HT1080 (cell line): ENCODE measurements at places on chromosomes 3 and 15.

DNA sequence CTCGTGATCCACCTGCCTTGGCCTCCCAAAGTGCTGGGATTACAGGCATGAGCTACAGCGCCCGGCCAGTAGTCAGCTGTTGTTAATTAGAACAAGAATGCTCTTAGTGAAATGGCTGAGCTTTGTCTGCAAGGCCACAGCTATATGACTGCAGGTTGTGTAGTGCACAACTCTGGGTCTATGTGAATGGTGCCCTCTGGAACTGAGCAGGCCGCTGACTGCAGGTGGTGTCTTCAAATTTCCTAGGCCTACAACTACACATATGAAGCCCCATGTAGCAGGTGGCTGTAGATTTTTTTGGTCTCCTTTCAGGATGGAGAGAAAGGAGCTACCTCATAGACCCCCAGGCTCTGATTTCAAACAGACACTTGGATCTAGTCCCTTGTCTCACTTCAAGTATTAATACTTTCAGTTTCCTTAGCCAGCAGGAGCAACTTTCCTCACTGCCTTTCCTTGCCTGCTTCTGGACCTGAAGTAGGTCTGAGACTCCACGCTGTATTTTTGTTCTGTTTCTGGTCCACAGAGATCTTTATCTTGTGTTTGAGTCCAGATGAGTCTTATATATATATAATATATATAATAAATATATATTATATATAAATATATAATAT is 86.9 kb downstream of the C3orf80 start:
- DNase-seq: no peak

GRCh38 chr3:136141891-136142290 is 54.2 kb downstream of the MSL2 start:
- DNase-seq: peak; percentile 76

DNA sequence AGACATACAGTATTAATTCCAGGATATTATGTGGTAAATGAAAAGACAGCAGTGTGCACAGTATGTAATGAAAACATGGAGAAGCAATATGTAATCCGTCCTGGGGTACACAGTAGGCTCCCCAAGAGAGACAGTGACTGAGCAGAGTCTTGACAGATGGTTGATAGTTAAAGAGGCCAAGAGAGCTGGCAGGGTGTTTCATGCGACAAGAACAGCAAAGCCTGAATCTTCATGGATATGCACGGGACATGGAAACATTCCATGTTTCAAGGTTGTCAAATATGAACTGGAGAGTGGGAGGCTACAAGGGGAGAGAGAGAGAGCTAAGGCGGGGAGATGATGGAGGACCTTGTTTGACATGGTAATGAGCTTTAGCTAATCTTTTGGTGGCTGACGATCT is 338.4 kb downstream of the IL5RA start:
- DNase-seq: no peak

DNA sequence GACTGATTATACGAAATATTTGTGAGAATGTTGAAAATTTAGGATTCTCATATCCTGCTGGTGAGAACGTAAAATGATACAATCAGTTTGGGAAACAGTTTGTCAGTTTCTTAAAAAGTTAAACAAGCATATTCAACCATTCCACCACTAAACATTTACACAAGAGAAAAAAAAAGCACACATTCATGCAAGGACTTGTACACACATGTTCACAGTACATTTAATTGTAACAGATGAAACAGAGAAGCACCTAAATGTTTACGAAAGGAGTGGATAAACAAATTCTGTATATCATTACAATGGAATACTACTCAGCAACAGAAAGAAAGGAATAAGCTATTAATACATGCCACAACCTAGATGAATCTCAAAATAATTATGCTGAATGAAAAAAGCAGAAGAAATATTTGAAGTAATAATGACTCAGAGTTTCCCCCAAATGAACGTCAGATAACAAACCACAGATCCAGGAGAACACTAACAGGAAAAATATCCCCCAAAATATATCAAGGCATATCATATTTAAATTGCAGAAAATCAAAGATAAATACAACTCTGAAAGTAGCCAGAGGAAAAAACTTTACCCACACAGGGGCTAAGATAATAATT is 14.3 kb downstream of the ANKRD28 start:
- peak; percentile 46 for DNase-seq

DNA sequence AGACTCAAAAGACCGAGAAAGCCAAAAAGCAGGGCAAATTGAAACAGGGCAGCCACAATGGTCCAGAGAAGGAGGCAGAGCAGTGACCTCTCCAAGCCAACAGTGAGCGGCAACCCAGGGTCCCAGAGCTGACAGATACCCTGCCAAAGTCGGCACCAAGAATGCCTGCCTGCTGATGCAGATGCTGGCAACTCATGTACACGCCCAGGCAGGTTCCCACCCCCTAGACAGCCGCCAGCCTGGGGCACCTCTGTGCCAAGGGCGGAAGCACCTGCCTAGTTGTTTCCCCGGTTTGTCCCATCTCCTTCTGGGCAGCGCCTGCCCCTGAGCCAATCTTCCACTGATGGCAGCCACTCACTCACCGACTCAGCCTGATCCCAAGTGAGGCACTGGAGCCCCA is 22.1 kb downstream of the KLHL25 start:
- no peak for DNase-seq

DNA sequence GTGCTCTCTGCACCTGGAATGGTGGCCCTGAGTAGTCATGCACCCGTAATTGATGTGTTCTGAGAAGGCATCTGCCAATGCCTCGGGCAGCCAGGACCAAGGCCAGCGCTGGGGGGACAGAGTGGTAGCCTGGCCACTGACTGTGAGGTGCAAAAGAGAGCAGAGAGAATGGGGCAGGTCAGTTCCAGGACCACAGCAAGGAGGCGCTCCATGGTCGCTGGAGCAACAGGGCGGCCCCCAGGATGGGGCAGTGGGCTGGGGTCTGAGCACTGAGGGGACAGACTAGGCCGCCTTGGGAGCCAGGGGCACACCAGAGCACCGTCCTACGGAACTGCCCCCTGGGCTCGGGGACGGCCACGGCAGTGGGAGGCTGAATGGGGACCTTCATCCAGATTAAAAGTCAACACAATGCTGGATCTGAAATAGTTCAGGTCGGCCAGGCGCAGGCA is 48.3 kb upstream of the IQSEC1 start:
- no peak for DNase-seq

DNA sequence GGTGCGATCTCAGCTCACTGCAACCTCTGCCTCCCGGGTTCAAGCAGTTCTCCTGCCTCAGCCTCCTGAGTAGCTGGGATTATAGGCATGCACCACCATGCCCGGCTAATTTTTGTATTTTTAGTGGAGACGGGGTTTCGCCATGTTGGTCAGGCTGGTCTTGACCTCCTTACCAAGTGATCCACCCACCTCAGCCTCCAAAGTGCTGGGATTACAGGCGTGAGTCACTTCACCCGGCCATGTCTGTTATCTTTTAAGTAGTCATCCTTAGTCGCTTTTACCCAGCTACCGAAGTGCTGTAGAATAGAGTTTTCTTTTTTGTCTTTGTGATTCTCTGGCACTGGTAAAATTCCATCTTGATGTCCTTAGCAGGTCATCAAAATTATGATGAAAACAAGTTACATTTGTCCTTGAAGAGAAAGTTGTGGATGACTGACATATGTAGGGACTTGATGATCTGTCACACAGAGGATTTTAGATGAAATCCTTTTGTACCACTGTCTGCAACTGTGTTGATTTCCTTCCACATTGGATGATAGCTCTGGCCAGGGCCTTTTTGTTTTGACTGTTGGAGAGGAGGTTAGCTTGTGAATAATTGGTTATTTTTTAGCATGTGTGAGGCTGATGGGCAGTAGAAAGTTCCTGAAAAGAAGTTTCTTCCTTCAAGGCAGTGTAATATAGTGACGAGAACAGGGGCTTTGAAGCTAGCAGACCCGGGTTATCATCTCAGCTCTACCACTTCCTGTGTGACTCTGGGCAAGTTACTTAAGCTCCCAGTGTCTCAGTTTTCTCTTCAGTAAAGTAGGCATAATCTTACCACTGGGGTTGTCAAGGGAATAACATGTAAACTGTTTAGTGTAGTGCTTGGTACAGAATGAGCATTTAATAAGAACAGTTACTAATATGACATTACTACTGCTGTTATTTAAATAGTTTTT is 18.8 kb downstream of the ATG7 start:
- peak; percentile 76 for DNase-seq

- no peak for DNase-seq
Observed at GRCh38 chr3:15346516-15346915, 14.1 kb upstream of the SH3BP5 start.

DNA sequence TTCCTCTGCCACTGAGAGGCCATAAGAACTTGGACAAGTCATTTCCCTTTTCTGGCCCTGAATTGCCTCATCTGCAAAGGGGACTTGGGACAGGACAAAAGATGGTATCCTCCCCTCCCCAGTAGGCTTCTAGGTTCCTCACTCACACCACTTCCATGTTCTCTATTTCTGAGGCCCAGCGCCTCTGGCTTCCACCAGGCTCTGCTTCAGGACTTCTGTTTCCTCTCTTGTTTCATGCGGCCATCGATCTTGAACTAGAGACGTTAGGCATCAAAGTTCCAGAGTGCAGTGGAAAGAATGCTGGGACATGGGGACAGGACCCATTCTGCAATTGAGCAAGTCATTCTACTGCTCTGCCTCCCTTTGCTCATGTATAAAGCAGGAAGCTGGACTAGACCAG is 1.7 kb downstream of the TM4SF4 start:
- DNase-seq: no peak

DNA sequence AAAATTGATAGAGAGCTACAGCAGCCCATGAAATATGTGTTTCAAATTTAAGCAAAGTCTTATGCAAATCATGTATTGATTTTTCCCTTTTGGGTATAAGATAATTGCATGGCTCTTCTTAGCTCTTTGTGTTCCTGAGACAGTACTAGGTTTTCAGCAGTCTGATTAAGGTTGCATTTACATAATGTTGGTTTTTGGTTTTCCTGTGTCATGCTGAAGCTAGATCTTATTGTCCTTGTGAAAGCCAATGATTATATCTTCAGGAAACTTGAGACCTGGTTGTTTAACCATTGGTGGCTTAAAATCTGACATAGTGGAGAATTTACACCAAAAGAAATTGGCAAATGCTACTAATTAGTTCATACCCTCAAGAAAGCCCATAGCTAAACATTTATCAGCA is 392.6 kb downstream of the ZPLD1 start:
- no peak for DNase-seq

- DNase-seq: peak; percentile 86
Observed at GRCh38 chr15:89998141-89998661, 2.9 kb upstream of the ZNF710 start.

GRCh38 chr3:11637901-11638458 is 5.7 kb downstream of the VGLL4 start:
- peak; percentile 29 for DNase-seq

GRCh38 chr3:8743911-8744310 is 10.3 kb downstream of the CAV3 start:
- DNase-seq: no peak

GRCh38 chr3:37811625-37812498 is 49.8 kb upstream of the CTDSPL start:
- DNase-seq: no peak

DNA sequence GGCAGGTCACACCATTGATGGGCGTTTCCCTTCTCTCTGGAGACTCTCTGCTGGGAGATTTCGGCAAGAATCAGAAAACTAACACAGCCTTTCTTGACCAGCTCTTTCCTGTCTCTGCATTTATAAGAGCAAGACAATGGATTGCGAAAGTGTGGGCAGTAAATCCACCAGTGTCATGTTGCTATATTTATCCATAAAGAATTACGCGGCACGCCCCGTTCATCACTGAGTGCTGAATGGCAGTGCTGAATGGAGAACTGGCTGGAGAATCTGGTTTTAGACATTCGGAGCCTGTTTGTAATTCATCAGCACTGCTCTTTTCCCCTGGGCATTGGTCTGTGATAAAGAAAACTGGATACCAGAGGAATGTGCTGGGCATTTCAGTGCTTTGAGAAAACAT is 2.0 kb upstream of the CEMIP start:
- DNase-seq: peak; percentile 27

GRCh38 chr3:113051302-113051711 is 60.5 kb downstream of the GTPBP8 start:
- DNase-seq: peak; percentile 85

DNA sequence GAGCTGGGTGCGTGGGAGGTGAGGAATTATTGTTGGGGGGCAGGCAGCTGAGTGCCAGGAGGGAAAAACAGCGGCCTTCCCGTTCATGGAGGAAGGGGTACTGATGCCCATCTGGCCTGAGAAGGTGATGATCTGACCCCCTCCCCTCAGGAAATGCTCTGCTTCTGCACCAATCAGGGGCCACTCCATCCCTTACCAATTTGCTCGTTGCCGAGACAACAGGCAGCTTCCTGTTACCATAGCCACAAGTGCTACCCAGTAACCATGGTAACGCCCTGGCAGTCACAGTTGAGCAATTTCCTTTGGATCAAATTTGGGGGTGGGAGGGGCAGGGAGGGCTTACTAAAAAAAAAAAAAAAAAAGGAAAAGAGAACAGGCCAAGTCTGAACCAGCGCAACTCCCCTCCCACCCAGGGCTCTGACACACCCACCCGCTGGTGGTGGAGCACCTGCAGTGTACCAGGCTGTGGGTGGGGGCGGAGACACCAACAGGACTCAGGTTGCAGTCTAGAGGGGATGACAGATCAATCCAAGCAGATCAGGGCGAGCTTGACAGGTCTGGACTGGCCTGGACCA is 13.7 kb downstream of the CELF6 start:
- DNase-seq: peak; percentile 22

DNA sequence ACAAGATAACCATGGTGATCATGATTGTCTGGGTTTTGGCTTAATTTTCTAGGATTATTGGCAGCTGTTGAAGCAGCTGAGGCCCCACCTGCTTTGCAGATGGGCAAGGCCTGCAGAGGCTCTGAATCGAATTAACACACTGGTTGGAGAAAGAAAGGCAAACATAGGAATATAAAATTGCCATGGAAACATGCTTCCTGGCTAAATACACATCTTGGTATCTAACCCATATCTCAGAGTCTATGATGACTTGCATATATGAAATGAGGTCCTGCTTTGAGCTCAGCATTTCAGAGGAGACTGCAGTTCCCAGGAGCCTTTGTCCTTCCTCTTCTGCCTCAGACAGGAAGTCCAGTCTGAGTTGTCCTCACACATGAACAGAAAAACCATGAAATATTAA is 24.3 kb upstream of the SV2B start:
- no peak for DNase-seq

- peak; percentile 30 for DNase-seq
Observed at GRCh38 chr3:5017925-5018531, 38.8 kb downstream of the BHLHE40 start.

DNA sequence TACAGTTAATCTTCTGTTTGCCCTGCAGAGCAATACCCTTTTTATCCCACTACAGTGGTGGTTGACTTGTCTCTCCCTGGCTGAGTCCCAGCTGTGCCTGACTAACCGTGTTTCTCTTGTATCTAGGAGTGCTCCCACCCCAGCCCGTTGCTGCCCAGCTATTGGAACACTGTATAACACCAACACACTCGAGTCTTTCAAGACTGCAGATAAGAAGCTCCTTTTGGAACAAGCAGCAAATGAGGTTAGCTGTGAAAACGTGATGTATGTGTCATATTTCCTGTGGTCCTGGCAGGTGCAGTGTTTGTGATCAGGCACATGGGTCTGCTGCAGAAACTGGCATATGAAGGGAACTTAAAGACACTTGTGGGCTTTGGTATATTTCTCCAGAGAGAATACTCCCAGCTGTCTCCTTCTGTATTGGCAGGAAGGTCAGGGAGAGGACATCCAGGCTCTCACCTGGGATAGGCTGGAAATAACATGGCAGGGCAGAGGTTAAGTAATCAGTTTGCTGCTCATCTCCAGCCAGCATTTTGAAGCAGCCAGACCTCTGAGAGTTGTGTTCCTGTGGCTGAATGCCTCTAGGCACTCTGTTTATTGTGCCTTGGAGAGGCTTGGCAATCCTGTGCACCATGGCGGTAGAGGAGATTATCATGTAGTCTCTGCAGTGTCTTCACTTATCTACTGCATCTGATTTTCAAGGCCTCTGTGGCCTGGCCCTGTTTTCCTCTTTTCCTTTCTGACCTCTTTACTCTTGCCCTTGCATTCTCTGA is 34.8 kb downstream of the ATG7 start:
- DNase-seq: peak; percentile 97
